ENCODE measurements at places on chromosomes 2 and 18. TPM values are rescaled to one million over a fixed set of nuclear protein-coding genes. Genes with fewer than 3 reads are reported as not detected.

DNA sequence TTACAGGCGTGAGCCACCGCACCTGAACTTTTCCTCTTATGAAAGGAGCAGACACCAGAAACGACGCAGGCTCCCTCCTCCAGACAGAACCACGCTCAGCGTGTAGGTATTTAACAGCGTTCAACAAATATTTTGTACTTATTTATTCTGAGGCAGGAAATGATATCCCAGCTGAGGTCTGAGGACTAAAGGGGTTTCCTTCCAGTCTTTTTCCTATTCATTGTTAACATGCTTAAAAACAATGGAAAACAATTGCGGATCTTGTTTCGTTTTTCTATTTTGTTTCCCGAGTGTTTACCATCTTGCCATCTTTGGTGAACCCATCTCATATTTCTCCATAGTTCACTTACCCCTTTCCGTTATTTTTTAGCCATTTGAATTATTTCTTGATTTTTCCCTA is 43.7 kb upstream of the FOSL2 start:
- DNase-seq: no peak

DNA sequence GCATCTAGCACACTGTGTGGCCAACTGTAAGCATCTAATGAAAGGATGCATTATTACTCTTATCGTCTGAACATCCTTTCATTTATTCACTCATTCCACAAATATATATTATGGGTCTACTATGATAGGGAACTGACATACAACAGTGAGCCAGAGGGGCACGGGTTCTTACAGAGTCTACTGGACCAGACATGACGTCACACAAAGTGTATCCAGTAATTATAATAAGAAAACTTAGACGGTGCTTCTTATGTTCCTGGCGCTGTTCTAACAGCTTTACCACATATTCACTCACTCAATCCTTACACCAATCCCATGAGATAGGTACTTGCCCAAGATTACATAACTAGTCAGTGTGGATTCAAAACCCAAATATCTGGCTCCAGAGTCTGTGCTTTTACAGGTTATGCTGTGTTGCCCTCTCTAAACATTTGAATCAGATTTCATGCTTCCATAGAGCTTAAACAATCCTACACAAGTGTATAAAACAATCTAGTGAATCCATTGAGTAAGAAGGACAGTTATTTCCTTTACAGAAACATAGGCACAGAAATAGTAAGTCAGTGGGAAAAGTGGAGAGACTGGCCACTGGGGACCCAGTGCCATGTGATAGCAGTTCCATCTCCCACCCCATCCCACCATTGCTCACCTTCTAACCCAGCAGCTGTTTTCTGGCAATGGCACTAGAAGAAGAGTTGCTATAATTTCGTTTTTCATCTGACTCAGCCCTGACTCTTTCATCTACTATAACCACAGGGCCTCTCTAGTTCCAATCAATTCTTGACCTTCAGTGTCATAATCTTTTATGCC is 24.2 kb upstream of the ARL5A start:
- DNase-seq: no peak

DNA sequence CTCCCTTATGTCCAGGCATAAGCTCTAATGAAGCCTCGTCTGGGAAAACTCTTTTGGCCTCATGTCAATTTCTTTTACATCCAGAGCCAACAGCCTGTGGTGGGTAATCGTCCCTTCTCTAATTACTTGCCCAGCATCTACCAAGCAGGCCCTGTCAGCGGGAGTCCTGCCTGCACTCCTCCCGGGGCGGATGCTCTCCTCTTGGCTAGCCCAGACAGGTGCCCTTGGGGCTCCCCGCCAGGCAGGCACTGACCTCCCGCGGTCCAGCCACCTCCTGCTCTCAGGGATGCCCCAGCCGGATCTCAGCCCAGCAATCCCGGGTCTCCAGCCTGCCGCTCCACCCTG is 74.2 kb downstream of the NCAPH start:
- no peak for DNase-seq

The HEATR5B gene
- total RNA-seq: 14.0 TPM

DNA sequence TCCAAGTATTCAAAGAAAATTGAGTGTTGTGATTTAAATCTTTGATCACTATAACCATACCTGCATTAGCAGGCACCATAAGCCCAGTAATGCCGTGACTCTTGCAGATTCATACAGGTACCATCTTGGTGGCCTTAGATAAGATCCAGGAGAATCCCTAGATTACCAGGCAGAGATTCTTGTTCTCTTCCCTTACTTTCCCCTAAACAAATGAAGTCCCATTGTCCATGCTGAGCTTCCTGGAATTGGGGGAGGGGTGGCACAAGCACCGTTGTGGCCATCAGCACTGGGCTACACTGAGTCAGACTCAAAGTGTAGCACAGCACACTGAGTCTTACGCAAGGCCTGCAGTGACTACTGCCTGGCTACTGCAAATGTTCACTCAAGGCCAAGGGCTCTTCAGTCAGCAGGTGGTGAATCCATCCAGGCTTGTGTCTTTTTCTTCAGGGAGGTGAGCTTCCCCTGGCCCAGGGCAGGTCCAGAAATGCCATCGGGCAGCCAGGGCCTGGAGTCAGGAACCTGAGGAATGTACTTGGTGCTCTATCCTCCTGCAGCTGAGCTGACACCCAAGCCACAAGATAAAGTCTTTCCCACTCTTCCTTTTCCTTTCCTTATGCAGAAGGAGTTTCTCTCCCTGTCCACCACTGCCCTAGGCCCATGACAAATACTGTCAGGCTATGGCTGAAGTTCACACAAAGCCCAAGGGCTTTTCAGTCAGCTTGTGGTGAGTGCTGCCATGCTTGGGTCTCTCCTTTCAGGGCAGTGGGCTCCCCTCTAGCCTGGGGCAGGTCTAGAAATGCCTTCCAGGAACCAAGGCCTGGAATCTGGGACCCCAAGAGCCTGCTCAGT is 52.6 kb downstream of the CD28 start:
- DNase-seq: no peak

The SEMA4F gene
- total RNA-seq: 2.5 TPM

Data from thymus (tissue), 14 donors.